ENCODE measurements at places on chromosomes 13 and 19.
A peak's percentile ranks its signal among the peaks of the same experiment; 100 is the strongest.

DNA sequence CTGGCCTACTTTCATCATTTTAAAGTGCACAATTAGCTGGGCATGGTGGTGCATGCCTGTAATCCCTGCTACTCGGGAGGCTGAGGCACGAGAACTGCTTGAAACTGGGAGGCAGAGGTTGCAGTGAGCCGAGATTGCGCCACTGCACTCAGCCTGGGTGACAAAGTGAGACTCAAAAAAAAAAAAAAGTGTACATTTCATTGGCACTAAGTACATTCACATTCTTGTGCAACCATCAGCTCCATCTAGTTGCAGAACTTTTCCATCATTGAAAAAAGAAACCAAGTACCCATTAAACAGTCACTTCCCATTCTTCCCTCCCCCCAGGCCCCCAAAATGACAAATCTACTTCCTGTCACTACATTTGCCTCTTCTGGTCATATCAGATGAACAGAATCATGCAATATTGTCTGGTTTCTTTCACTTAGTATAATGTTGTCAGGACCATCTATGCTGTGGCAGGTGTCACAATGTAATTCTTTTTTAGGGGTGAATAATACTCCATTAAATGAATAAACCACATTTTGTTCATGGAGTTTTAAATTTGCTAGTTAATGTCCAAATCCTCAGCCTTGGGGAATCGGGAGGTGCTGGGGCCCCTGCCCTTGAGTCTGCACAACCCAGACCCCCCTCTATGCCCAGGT lies 7.4 kb upstream of the SIGLEC11 start:
- no peak for DNase-seq

GRCh38 chr13:97226788-97227627 lies 4.9 kb downstream of the MBNL2 start:
- no peak for DNase-seq

GRCh38 chr19:821825-822503 lies at the start of gene PLPPR3:
Gene PLPPR3 (minus strand): TSS chr19:821955. CDS start chr19:821559, 396 bp downstream.
- peak; percentile 89 for DNase-seq

DNA sequence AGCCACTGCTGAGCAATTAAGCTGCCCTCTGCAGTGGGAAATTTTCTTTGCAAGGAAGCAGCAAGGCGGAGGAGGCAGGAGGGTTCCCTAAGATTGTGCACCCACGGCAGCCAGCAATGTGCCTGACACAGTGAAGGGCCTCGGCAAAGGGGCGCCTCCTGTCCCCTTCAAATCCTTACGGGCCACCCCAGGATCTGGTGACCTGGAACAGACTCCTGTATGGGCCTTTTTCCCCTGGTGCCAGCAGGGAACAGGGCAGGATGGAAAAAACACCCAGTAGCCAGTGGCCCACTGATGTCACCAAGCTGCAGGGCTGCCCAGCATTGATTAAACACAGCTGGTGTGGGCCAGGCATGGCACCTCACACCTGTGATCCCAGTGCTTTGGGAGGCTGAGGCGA lies 86.7 kb downstream of the GNG7 start:
- no peak for DNase-seq

All from eye (tissue), 1 donor.